GM06990 (cell line): ENCODE measurements at places on chromosomes 5 and 9.

DNA sequence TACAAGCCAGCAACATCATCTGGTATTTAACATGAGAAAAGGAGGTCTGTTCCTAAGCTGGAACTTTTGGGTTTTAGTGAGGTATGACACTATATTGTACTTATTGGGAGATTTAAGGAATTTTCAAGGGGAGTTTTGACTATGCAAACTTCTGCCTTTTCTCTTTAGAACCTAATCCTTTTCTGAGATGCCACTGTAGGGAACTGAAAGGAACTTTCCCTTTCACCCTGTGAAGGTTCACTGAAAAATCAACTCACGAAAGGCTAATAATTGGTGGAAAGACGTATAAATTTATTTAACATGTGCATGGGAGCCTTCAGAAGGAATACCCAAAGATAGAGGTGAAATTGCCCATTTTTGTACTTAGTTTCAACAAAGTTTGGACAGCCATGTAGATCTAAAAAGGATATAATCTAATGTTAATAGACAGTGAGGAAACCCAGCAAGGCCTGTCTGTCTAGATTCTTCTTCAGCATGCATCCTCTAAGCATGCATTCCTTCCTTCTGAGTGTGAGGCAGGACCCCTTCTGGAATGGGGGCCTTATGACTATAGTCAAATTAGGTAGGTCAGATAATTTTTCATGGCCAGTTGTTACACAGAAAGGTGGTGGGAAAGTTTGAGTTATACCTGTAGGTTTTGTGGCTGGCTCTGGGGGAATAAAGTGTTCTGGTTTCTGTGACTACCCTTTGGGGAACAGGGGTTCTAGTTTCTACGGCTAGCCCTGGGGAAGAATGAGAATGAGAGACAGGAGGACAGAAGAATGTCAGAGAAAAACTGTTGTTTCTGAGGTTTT is 200.3 kb downstream of the C9orf152 start:
- DNase-seq = no peak

DNA sequence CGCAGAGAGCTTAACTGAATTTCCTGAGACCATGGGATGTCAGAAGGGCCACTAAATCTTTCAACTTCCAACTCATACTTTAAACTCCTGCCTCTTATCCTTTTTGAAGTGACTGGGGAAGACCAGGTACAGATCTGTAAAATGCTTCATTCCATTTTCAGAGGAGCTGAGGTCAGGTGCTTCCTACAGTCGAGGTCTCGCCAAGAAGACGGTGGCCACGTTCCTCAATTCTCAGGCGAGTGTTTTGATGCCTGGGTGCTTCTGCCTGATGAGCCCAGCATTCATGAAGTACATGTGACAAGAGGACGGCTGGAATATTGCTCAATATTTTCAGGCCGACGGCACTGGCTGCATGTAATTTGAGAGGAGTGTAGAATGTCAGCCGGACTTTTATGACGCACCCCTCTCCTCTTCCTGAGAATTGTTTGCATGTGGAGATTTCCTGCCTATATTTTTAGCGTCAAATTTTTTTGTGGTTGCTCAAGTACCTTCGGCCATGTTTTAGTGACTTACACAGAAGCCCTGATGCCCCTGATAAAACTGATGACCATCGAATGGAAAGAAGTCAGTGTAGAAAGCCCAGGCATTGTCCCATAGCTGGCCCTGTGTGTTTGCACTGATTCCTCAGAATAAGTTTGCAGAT is 38.8 kb upstream of the GLRX start:
- DNase-seq = no peak

- DNase-seq = peak; percentile 77
Observed at GRCh38 chr9:114696814-114697544, 15.0 kb upstream of the TEX48 start.

- DNase-seq = no peak
Observed at GRCh38 chr9:136185596-136186366, 19.1 kb downstream of the LHX3 start.
